ENCODE measurements at places on chromosomes 4 and X. TPM values are rescaled to one million over a fixed set of nuclear protein-coding genes. Genes with fewer than 3 reads are reported as not detected.

DNA sequence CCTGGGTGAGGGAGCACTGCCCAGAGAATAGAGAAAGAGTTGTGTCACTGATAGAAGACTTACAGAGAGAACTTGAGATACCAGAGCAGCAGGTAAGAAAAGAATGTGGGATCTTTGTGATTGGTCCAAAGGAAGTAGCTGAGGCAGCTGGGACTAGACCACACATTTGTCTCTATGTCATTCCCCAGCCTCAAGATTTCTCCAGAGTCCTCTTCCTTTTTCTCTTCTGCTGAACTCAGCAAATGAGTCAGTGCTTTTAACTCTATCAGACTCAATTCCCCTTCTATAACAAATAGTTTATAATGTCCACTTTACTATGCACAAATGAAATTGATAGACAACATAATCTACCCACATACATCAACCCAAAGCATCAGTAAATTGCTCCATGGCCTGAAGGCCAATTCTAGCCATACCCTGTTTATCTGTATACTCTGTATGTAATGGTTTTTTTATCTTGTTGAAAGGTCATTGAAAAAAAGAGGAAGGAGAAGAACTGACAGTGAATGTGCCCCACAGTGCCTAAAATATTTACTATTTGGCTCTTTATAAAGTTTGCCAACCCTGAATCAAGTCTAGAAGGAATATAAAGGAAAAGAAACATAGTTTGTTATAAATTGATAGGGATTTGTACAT, 38.2 kb downstream of the ETDC start:
- DNase-seq: no peak

Gene MAGEB2
- not detected for total RNA-seq

- no peak for DNase-seq
Observed at GRCh38 chrX:139194571-139195280, 335.8 kb upstream of the F9 start.

DNA sequence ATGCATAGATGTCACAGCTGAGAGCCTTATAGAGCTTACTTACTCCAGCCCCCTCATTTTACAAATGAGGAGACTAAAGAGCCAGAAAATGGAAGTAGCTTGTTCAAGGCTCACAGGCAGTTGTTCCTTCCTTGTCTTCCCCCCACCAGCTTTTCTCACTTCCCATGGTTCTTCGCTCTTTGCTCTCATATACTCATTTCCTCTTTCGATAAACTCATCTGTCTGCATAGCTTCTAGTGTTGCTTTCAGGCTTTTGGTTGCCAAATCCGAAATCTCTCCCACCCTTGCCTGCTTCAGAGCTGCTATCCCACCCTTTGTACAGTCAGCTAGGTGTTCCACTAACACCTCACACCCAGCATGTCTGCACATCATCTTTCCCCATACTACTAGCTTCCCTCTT, 25.0 kb upstream of the GJB1 start:
- DNase-seq: no peak

GRCh38 chrX:110215411-110215810, 102.5 kb downstream of the AMMECR1 start:
- no peak for DNase-seq

Gene BMPR1B
- not detected for total RNA-seq

Gene PRPS2
- 29.2 TPM for total RNA-seq

Gene CEP135
- total RNA-seq: 8.4 TPM

Gene HELQ
- total RNA-seq: 10.2 TPM

GRCh38 chrX:69305333-69306062, 140.2 kb upstream of the PJA1 start:
- DNase-seq: no peak

DNA sequence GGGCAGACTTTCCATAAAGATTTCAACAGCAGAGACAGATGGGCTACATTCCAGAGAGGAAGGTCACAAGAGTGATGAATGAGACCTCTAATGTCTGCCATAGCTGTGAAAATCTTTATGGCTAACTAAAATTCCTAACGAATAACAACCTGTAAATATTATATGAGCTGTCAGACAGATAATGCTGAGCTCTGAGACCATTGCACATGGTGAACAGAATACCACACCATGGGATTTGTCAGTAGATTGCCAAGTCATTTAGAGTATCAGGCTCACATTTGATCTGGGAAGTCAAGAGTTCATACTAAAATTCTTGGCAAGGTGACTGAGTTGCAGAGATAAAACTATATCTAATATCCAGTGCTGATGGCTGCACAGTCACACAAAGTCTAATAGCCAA, 259.2 kb upstream of the FTHL17 start:
- DNase-seq: no peak

- no peak for DNase-seq
Observed at GRCh38 chr4:4386736-4387392, at the start of gene NSG1. NSG1 (plus strand) TSS chr4:4387102; CDS start chr4:4387630, 528 bp downstream.

- no peak for DNase-seq
Observed at GRCh38 chr4:13102092-13102742, 381.9 kb downstream of the RAB28 start.

GRCh38 chr4:2741626-2742025, 14.5 kb downstream of the TNIP2 start:
- DNase-seq: no peak

GRCh38 chr4:84378356-84378755, 120.7 kb downstream of the NKX6-1 start:
- no peak for DNase-seq

Gene FAM120C
- total RNA-seq: 7.4 TPM

Gene MAGEA9B
- 0.07 TPM for total RNA-seq

DNA sequence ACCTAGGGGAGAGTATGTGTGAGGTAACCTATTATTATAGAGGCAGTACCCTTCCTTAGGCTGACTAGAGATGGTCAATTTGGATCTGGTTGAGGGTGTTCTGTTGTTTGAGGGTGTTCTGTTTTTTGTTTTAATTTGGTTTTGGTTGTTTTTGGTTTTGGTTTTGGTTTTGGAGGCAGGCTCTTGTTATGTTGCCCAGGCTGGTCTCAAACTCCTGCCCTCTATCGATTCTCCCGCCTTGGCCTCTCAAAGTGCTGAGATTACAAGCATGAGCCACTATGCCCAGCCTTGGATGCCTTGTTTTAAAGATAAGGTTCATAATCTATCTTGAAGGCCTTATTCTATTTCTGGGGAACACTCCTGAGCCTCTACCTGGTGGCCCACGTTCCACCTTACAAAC, 912 bp downstream of the CXorf65 start:
- DNase-seq: no peak

Gene TCEAL4
- 31.0 TPM for total RNA-seq

Gene TMEM187
- 2.2 TPM for total RNA-seq

Gene NLGN3
- total RNA-seq: not detected

Gene LINC00632
- not detected for total RNA-seq

Gene MBNL3
- total RNA-seq: 367 TPM

Gene REELD1
- not detected for total RNA-seq

DNA sequence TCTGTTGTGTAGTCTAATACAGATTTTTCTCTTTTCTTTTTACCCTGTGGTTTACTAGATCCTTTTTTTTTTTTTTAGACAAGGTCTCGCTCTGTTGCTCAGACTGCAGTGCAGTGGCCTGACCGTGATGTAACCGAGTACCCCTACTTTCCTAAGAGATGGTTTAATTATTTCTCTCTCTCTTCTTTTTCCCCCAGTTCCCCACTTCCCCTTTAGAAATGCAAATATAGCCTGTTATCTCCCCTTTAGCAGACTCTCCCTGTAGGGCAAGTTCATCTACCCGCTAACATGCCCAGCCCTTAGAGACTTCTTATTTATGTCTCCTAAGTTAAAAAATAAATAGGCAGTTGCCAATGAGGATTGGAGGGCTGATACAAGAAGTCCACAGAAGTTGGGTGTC, 4.5 kb downstream of the SNX25 start:
- no peak for DNase-seq

GRCh38 chrX:101485212-101485949, at the start of gene ARMCX4:
ARMCX4 (plus strand) TSS chrX:101485456; CDS start chrX:101488590, 3,134 bp downstream.
- DNase-seq: no peak

DNA sequence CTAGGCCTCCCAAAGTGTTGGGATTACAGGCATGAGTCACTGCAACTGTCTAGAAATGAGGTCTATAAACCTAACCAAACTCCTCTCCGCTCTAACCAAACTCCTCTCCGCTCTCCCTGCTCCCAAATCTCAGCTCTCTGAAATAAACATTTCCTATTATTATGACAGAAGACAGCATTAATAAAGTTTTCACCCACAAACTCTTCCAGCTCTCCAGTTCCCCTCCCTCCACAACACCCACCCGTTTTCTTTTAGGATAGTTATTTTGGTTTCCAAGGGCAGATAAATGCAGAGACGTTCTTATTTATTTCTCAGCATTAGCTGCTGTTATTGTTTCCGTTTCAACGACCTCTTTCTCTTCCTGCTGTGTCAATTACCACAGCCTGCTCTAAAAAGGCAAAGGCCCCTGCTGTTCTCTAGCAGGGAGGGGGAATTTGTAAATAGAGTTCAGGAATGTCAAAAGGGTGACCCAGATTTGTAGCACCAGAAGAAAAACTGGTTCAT, 13.3 kb upstream of the SCD5 start:
- DNase-seq: no peak

GRCh38 chr4:76784237-76784636, 113.7 kb downstream of the SOWAHB start:
- no peak for DNase-seq

- DNase-seq: no peak
Observed at GRCh38 chr4:37567836-37568235, 118.3 kb downstream of the RELL1 start.

DNA sequence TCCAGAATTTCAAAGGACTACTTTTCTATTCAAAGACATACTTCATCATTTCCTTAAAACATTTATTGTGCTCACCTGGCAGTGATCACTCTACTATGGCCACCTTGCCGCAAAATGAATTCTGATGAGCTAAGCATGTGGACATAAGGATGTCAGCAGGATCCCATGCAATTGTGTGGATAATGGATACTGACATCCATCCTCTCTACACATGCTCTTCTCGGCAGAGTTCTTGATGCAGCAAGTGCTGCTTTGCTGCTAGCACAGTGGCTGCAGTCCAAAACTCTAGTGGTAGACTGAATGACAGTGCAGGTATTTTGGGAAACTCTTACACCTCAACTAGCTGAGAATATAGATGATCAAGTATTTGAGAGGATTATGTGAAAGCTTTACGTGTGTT, 168.0 kb downstream of the BANK1 start:
- DNase-seq: no peak

- no peak for DNase-seq
Observed at GRCh38 chr4:7910952-7911578, 28.6 kb downstream of the AFAP1 start.

DNA sequence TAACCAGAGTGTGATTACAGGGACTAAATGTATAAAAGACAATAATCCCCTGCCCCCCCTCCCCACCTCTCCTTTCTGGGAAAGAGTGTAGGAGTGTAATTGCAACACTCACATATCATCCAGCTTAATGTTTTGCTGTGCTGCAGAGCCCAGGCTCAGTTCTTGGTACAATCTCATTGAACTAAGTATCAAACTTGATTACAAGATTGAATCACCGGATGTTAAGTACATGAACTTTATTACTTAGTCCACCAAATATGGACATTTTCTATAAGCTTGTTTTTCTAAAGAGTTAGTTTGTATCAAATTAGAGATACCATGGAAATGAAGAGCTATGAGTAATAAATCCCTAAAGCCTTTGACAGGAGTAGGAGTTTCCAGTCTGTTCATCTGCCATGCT, 559.1 kb downstream of the ZNF674 start:
- no peak for DNase-seq

Gene UCP1
- total RNA-seq: 0.11 TPM

Data from HepG2 (cell line).